NCI-H1092 treated with DMSO at 0.1 percent for 48 hours (cell line): ENCODE measurements at places on chromosomes 13 and 19.

GRCh38 chr19:925087-925525 lies 729 bp upstream of the ARID3A start:
- DNase-seq, result peak; percentile 85

GRCh38 chr19:51702825-51703574 lies 9.9 kb downstream of the SPACA6 start:
- no peak for DNase-seq

GRCh38 chr13:111462221-111462764 lies 141.9 kb downstream of the TEX29 start:
- no peak for DNase-seq

DNA sequence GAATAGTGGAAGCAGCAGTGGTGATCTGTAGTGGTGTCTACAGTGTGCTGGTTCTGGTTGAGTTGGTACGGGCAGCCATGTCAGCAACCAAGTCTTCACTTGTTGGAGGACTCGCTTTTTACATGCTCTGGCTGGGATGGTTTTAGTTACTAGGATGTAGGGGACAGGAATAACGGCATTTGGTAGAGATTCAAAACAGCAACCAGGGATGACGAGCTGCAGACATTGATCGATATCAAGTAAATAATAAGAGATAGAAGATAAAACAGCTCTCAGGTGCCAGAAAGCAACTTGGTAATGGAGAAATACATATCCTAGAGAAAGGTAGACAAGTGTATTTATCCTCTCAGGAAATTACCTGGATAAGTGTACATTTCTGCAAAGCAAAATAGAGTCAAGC lies 84.3 kb downstream of the PCCA start:
- DNase-seq, result no peak

DNA sequence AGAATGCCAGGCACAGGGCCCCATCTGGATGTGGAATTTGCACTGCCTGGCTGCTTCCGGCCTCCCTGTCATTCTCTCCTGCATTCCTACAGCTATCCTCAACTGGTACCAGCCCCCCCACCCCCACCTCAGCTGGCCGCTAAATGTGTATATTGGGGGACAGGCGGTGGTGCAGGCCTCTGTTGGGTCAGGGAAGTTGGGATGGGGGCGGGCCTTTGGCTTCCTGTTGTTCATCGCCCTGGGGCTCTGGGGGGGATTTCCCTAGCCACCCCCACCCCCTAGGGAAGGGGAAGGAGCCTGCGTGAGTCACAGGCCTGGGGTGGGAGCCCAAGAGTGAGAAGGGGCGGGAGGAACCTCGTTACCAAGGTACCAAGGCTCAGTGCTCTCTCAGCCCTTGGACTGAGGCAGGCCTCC lies 10.6 kb downstream of the POU2F2 start:
- DNase-seq, result no peak

- no peak for DNase-seq
Measured at GRCh38 chr19:39531834-39532232, 819 bp downstream of the EID2B start.
